ENCODE measurements at places on chromosomes 2 and 18.
A peak's percentile ranks its signal among the peaks of the same experiment; 100 is the strongest.

GRCh38 chr2:209383212-209383611 lies 40.6 kb upstream of the MAP2 start:
- DNase-seq = no peak

DNA sequence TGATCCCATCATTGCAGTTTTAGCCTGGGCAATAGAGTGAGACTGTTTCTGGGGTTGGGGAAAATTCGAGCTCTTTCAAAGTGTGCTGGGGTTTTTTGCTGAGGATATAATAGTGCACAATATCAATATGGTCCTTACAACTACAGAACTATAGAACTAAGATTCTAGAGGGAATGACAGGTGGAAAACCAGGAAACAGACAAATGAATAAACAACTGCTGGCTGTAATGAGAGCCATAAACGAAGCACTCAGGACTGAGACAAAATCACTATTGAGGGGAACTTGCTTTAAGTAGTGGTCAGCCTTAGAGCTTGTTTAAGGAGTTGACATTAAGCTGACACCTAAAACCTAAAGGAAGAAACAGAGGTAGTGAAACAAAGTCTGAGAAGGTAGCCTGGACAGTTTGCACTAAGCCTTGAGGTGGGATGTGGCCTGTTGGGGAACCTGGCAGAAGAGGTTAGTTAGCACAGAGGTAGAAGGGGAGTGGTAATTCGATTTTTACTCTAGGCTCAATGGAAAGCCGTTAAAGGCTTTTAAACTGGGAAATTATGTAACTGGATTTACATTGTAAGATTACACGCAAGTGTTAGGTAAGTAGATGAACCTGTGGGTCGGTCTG lies 33.8 kb downstream of the LCLAT1 start:
- no peak for DNase-seq

- no peak for DNase-seq
These were observed 142.1 kb downstream of the FAM124B start for GRCh38 chr2:224259831-224260230.

- DNase-seq = no peak
These were observed 492.3 kb downstream of the ZEB2 start for GRCh38 chr2:144027593-144027992.

DNA sequence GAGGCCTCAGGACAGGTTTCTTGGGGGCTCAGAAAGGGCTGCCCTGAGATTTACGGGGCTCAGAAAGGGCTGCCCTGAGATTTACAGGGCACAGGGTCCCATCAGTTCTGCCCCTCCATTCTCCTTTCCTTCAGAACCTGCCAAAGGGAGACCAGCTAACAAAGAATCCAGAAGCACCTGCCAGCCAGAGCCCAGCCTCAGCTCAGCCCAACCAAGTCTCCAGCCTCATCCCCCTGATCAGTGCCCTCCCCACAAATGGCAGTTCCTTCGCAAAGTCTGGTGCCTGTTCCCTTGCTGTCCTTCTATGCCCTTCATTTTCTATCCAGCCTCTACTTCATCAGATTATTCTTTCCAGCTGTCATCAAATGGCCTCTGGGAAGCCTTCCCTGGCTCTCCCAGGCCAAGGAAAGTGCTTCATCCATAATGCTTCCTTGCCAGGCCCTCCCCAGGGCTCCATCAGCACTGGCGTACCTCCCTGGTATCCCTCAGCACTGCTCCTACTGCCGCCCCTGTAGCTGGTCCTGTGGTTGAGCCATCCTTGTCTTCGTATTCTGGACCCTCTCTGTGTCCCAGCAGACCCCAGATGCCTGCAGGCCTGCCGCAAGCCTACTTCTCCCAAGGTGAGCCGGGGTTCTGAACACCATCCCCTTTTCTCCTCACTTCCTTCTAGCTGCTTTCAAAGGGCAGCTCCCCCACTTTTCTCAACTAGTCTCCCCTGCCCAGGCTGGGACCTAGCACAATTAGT lies 96.2 kb upstream of the EPAS1 start:
- no peak for DNase-seq

GRCh38 chr18:59200787-59201186 lies 19.2 kb upstream of the GRP start:
- DNase-seq = no peak

GRCh38 chr2:30267161-30267975 lies 36.0 kb downstream of the LBH start:
- DNase-seq = peak; percentile 57
